ENCODE measurements at places on chromosomes 13 and 19. TPM values are rescaled to one million over a fixed set of nuclear protein-coding genes. Genes with fewer than 3 reads are reported as not detected.

Gene ZSCAN4
- not detected for total RNA-seq

Gene NOTCH3
- 0.31 TPM for total RNA-seq

Gene CEACAM1
- total RNA-seq: 1.9 TPM

Gene GNG8
- total RNA-seq: not detected

Measured in mononuclear cell (primary cell).